HT1080 (cell line): ENCODE measurements at places on chromosomes 2 and 18.

GRCh38 chr2:9596621-9597311 lies 34.0 kb downstream of the YWHAQ start:
- DNase-seq: no peak

DNA sequence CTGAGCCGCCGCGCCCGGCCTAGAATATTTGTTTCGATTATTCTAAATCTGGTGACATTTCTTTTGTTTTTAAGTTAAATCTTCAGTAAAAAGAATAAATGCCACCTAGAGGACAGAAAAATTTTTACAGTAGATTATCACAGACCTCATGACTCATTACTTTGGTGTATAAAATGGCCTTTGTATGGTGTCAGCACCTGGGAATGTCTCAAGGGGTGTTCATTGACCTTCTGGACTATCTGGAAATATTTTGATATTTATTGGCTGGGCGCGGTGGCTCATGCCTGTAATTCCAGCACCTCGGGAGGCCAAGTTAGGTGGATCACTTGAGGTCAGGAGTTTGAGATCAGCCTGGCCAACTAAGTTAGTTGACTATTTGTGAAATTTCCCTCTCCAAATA lies 30.3 kb upstream of the SLC30A6 start:
- DNase-seq: peak; percentile 87

- DNase-seq: no peak
Observed at GRCh38 chr18:13290856-13291271, 72.3 kb downstream of the LDLRAD4 start.

DNA sequence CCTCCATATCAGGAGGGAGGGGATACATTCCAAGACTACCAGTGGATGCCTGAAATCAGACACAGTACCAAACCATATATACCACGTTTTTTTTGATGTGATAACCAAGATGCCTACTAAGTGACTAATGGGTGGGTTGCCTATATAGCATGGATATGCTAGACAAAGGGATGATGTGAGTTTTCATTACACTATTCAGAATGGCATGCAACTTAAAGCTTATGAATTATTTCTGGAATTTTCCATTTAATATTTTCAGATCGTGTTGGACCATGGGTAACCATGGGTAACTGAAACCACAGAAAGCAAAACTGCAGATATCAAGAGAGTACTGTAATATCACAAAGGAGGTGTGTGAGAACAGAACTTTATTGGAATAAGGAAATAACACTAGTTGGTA lies 39.6 kb upstream of the CRACDL start:
- DNase-seq: no peak

GRCh38 chr2:38583994-38584393 lies 18.7 kb downstream of the HNRNPLL start:
- DNase-seq: no peak

- no peak for DNase-seq
Observed at GRCh38 chr2:134185639-134186038, 68.2 kb upstream of the MGAT5 start.

- DNase-seq: peak; percentile 72
Observed at GRCh38 chr2:220394433-220394832, 767.0 kb downstream of the SLC4A3 start.

DNA sequence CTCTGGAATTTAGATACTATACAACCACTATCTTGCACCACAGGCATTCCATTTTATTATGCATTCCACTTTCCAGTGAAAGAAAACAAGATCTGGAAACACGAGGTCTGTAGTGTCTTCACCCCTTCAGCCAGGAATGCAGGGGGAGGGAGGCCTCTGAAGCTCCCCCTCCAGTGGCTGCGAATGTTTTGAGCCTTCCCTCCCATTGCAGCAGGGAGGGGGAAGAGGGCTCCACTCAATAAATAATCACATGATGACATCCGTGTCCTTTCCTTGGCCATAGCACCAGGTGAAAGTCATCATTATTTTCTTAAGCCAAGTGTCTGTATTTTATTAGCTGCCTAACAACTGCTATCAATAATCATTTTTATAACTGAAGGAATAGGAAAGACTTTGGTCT lies 38.6 kb downstream of the ALPK2 start:
- DNase-seq: no peak

DNA sequence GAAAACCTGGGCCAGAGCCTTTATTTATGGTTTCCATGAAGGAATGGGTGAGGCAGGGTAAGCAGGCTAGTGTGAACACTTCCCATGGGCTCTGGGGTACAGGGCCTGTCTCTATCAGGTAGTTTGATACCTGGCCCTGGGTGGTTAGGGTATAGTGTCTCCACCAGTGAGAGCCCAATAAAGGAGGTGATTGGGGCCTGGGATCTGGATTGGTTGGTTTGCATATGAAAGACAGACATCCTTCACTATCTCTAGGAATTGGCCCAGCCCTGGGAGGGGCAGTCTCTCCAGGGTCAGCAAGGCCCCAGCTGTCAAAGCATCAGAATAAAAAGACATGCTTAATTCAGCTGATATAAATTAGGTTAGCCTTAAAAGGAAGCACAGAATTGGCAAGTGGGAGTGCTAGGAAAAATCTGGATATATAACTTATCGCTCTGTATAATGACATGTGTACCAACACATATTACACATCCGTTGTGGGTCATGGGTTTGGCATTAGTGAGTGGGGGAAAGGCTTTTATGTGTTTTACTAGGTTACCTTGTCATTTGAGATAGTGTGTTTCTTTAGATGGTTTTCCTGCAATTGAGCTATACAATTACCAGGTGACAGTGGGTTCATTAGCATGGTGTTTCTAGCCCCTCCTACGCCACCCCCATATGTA lies 18.5 kb upstream of the TMEM178A start:
- DNase-seq: no peak

- DNase-seq: no peak
Observed at GRCh38 chr2:148646231-148646559, 1.6 kb downstream of the EPC2 start.

GRCh38 chr2:104430359-104430740 lies 423.6 kb upstream of the POU3F3 start:
- no peak for DNase-seq

DNA sequence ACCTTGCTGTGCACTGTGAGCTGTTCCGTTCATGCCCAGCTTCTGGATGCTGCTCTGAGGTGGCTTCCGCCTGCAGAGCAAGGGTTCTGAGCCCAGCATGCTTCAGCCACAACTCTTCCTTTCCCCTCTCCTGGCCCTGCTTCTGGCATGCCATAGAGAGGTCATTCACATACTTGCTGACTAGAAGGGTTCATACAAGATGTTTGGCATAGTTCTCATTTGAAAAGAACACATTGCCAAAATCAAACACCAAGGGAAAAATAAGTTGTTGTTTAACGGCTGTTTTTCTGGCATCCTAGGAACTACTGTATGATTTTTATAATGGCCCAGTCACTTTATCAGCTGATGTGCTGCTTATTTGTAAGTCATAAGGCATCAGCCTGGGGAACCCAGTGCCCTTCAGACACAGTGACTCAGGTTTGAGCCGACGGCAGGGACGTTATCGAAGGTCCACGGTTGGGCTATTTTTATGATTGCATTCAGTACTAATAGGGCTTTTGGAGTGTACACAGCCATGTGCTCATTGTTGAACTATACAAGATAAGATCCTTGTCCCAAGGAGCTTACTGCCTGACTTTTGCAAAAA lies 53.9 kb upstream of the CTAGE1 start:
- no peak for DNase-seq

DNA sequence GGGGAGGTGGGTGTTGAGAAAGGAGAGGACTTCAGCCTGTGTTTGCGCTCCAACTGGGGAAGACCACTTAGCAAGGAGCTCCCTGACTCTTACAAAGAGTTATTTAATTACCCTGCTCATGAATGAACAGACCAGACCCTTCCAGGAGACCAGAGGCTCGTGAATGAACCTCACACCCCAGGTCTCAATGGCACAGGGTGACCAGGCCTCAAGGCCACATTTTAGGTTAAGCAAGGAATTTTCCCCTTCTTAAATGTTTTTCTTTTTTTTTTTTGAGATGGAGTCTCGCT lies 25.3 kb downstream of the SMAD7 start:
- no peak for DNase-seq

DNA sequence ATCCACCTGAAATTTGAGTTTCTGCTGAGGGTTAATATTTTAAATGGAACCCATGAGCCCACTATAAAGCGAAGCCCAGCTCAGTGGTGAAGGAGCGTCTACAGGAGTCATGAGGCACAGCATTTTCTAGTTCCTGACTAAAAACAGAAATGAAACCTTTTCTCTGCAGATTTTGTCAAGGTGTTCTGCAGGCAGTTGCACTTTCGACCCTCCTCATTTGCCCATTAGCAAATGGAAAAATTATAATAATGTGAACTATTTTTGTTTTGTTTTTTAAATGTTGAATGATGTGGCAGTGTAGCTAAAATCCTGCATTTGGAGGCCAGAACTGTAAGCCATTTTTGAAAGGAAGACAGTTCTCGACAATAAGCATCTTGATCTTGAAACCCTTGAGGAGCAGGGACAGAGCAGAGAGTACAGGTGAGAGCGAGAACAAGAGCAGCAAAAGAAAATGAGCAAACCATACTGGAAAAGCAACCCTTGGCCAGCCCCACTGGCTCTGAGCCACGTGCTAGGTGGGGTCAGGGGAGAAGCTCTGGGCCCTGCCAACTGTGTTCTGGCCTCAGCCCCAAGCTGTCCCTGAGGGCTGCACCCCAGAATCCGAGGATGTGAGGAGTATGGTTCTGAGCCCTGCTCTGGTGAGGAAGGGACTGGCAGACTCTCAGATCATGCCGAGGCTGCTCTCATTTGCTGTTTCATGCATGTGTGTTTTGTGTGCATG lies 26.4 kb upstream of the COPS8 start:
- no peak for DNase-seq

GRCh38 chr2:105262651-105263091 lies 21.1 kb downstream of the GPR45 start:
- DNase-seq: no peak

DNA sequence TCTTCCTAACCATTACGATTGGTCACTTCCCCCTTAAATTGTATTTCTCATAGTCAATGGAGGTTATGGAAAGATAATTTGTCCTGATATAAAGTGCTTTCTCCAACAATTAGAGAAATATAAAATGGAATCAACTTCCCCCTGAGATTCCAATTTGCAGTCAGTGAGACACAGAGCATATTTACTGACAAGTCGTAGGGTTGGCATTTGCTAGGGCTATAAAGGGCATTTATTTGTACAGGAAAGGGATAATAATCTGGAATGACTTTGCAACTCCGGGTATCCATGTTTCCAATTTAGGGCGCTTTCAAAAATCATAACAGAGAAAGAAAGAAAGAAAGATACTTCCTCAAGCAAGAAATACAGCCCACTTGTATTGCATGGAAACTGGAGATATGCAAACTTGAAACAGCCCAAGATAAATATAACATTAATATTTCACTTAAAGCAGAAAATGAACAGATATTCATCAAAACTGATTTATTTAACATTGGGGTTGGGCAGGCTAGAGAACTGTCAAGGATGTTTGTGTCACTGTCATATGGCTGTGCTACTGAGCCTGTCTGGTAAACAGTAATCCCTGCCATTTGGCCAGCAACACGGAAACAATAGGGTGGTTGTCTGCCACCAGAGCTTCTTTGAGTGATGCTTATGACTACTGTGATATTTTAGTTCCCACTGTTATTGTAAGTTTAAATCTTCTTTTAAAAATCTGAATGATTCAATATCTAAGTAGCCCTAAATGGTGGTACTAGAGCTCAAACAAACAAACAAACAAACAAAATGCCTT lies 621.8 kb downstream of the LRP1B start:
- DNase-seq: no peak

- no peak for DNase-seq
Observed at GRCh38 chr2:37268111-37268510, 36.7 kb downstream of the NDUFAF7 start.

GRCh38 chr2:145007093-145007959 lies 487.4 kb upstream of the ZEB2 start:
- DNase-seq: peak; percentile 98

- DNase-seq: no peak
Observed at GRCh38 chr2:233265899-233266431, 14.5 kb downstream of the ATG16L1 start.

DNA sequence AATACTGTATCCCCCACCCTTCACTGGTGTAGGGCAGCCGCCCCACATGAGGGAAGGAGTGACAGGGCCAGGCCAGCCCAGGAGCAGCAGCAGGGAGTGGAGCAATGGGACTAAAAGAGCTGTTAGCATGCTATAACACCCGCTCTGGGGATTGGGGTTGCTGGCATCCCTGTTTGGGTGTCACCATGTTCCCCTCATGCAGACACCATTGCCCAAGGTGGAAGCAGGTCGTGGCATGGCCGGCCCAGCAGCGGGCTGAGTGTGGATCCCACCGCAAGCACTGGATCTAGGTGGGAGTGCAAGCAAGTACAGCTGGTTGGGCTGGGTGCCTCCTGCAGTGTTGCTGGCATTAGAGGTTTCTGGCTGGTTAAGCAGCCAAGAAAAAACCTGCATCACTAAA lies 3.3 kb upstream of the SULT6B1 start:
- no peak for DNase-seq

DNA sequence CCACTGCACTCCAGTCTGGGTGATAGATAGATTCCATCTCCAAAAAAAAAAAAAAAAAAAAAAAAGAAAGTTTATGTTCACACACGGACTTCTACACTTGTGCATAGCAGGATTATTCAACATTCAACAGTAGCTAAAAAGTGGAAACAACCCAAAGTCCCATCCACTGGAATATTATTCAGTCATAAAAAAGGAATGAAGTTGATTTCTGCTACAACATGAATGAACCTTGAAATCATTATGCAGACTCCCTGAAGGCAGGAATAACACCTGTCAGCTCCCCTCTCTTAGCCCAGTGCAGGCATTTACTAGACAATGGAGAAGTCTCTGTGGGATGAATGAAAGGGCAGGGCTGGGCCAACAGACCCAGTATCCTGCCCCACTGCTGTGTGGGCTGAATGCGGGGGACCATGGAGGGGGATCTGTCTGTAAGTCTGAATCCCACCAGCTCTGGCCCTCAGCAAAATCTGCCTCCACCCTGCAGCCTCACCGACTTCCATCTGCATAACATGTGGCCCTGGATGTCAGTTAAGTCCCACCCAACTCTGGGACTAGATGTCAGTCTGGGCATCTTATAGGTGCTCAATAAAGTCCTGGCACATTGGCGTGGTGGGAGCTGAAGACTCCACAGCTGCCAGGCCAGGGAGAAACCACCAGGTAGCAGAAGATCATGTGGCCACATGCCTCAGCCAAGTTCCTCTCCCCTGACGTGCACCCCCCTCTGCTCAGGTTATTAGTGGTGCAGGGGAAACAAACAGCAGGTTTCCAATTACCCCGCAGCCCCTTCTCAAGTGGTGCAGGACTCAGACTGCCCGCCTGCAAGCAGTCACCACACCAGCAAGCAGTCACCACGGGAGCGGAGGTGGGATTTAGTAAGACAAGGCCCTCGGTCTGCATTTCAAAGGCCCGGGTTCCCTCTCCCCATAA lies 8.9 kb downstream of the ZFP36L2 start:
- DNase-seq: no peak
